ENCODE measurements at places on chromosomes 1 and 21. TPM values are rescaled to one million over a fixed set of nuclear protein-coding genes. Genes with fewer than 3 reads are reported as not detected.

GRCh38 chr1:59298710-59299346 is 1.9 kb downstream of the FGGY start:
- DNase-seq, result no peak

DNA sequence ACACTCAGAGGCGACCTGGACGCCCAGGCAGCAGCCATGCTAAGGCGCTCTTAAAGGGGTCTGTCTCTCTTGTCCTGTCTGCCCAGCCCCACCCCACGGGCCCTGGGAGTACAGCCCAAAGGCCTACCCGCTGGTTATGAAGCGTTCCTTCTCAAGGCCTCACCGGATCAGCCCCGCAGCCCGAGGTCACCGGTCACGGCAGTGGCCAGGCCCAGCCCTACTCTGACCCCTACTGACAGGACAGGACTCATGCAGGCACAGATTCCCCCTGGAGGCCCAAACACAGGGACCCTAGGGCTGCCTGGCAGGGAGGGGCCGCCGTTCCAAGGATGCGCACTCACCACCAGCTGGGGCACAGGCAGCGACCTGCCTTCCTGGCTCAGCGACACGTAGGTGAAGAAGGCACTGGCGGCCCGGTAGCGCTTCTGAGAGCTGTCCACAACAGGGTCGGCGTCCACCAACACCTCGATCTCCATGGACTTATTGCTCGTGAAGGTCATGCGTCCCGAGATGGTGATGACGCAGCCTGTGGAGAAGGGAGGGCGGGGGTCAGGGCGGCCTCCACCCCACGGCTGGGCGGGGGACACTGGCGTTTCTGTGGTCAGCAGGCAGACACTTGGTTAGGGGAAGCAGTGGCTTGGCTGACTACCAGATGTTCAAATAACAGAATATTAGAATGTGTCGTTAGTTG is 20.0 kb upstream of the GPR153 start:
- no peak for DNase-seq

DNA sequence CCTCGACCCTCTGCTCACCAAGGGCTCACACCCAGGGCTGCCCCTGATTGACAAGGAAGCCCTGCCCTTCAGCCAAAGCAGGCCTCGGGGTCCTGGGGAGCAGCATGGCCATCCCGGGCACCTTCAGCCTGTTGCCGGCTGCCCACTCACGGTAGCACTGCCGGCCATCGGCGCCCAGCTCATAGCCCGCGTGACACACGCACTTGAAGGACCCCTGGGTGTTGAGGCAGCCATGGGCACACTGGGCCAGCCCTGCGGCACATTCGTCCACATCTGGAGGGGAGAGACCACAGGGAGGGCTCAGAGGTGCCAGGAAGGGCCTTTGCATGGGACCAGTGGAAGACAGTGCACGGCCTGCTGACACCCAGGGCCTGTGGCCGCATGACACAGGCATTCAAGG is 57.4 kb downstream of the ARHGEF16 start:
- no peak for DNase-seq

DNA sequence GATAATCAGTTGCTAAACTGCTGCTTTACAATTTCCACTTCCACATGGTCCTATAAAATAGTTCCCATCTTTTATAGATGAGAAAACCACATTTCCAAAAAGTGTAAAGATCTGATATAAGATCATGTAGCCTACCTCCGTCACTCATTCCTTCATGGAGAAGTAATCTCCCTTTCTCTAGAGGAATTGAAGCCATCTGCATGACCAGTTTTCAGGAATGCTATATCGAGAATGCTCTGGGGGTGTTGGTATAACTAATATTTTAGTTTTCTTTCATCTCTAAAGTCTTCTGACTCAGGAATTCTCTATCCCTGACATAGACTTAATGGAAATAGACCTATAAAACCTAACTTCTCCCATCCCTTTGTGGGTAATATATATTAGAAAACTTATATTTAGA is 173.0 kb upstream of the UBE2U start:
- no peak for DNase-seq

Gene USH2A
- total RNA-seq, result not detected

Gene KIF17
- 16.3 TPM for total RNA-seq

Gene SERPINC1
- total RNA-seq, result 0.18 TPM

Gene ST6GALNAC5
- 0.29 TPM for total RNA-seq

Gene PHGDH
- total RNA-seq, result 10.6 TPM

Gene FBLIM1
- 231 TPM for total RNA-seq

Gene IL20
- not detected for total RNA-seq
